Activated CD4-positive, CD25-positive, alpha-beta regulatory T cell treated with anti-CD3 and anti-CD28 coated beads, Interleukin-2, amount 50 U/mL, for 72 hours (primary cell): ENCODE measurements at places on chromosomes 2 and 18.

DNA sequence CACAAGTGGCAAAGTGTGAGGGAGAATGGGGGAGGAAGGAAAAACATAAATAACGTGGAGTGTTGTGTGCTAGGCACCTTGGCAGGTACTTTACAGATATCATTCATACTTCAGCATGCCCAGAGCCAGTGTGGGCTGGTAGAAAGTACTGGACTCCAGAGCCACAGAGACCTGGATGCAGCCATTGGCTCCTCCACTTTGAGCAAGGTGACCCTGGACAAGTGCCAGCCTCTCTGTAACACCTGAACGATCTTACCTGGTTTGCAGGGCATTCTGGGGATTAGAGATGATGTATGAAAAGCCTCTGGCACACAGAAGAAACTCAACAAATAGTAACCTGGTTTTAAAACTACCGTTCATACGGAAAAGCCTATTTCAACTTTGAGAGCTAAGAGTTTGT is 6.3 kb downstream of the LOXHD1 start:
- DNase-seq = no peak

GRCh38 chr18:11043694-11044093 is 105.7 kb downstream of the PIEZO2 start:
- no peak for DNase-seq

DNA sequence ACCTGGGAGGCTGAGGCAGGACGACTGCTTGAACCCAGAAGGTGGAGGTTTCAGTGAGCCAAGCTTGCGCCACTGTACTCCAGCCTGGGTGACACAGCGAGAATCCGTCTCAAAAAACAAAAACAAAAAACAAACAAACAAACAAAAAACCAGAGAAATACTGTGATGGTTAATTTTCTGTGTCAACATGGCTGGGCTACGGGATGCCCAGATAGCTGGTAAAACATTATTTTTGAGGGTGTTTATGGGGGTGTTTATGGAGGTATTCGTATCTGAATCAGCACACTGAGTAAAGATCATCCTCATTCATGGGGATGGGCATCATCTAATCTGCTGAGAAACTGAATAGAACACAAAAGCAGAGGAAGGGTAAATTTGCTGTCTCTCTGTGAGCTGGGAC is 40.8 kb upstream of the COX7A2L start:
- no peak for DNase-seq

DNA sequence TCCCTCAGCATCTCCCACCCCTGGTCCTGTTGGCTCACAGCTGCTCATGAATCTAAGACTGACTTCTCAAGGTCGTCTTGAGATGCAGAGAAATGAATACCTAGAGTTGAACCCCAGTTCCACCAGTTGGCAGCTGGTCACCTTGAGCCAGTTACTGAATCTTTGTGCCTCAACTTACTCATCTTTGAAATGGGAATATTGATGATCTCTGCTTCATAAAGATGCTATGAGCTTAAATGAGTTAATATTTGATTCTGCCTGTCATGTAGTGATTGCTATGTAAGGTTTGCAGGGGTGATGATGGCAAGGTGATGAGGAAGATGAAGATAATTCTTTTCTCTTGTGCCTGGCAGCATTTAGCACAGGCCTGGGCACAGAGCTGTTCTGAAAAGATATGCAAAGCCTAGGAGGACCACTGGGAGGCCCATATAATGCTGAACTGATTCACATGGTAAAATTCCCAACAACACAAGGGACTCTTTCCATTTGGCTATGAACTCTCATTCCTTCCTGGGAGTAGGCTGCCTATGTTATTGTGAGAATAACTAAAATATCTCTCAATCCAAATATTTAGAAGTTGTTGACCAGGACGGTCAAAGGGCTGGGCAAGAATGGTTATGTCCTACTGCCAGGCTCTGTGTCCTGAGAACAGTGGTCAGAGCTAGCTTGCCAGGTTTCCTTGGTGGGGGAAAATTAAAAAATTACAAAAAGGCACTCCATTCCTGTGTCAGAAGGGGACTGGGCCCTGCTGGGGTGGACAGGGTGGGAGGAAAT is 70.9 kb downstream of the APOB start:
- no peak for DNase-seq

DNA sequence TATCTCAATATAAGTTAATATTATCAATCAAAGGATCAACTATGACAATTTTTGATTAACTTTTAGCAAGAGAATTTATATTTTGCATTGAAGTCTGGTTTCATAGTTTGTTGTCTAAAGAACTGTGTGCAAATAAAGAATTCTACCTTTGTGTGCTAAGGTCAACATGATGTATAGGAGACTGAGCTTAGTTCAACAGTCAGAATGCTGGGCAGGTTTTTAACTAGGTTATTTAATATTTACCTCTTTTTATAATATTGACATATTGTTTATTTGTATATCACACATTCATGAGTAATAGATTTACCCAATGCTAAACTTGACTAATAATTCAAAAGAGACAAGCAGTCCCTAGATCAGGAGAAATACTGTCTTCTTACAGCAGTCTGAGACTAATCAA is 831.4 kb downstream of the DSC3 start:
- DNase-seq = no peak

GRCh38 chr2:238616681-238617080 is 190.0 kb downstream of the ASB1 start:
- DNase-seq = no peak

- no peak for DNase-seq
Measured at GRCh38 chr2:221494556-221494955, 77.5 kb downstream of the EPHA4 start.

- no peak for DNase-seq
Measured at GRCh38 chr2:21229302-21229701, 105.5 kb downstream of the TDRD15 start.

GRCh38 chr18:23970161-23971096 is 44.1 kb upstream of the TTC39C start:
- DNase-seq = no peak

GRCh38 chr2:152696476-152696875 is 20.8 kb downstream of the PRPF40A start:
- no peak for DNase-seq

GRCh38 chr18:22300665-22301636 is 116.8 kb downstream of the CTAGE1 start:
- DNase-seq = no peak

DNA sequence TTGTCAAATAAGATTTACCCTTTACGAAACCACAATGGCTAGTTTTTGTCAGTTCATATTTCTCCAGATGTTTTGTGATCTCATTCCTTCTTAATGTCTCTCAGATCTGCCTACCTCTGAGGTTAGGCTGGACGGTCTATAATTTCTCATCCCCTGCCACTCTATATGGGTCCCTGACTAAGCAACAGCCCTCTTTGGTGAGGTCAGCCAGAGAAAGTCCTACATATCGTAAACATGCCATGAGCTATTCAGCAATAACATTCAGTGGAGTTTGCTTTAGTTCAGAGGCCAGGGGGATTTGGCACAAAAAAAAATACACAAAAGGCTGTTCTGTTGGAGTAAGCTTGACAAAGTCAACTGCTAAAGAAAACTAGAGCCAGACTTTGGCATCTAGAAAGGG is 192.1 kb upstream of the NCKAP5 start:
- DNase-seq = no peak

- no peak for DNase-seq
Measured at GRCh38 chr2:101089419-101089818, 61.8 kb downstream of the TBC1D8 start.

DNA sequence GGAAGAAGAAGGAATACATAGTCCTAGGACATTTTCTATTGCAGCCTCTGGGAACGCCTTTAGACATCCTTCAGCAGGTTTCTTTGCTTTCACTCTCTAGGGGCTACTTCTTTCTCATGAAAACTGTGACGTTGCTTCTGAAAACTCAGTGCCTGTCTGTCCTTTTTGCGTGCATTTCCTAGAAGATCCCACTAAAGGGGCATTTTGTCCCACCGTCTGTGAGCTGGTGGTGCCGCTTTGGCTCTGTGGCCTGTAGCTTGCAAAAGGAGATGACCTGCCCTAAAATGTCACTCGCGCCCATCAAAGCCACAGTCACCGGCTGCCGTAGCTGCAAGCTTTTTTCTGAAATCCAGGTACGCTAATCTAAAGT is 579 bp downstream of the STAT4 start:
- no peak for DNase-seq

DNA sequence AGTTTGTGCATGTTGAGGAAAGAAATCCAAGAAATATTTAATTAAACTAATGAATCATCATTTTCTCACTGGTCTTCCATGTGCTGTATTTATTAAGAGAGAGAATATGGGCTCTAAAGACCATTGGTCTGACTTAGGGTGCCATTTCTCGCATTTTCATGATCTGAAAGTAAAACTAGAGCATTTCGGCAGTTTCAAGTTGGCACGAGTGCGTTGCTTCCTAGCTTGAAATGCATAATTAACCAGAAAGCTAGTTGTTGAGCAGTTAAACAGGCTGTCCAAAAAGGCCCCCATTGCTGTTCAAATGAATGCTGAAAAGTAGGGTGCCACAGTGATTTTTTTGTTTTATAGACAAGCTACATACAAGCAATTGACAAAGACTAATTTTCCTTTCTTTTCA is 47.4 kb downstream of the SLC8A1 start:
- no peak for DNase-seq

- no peak for DNase-seq
Measured at GRCh38 chr2:3476985-3477327, 42.4 kb downstream of the ADI1 start.

DNA sequence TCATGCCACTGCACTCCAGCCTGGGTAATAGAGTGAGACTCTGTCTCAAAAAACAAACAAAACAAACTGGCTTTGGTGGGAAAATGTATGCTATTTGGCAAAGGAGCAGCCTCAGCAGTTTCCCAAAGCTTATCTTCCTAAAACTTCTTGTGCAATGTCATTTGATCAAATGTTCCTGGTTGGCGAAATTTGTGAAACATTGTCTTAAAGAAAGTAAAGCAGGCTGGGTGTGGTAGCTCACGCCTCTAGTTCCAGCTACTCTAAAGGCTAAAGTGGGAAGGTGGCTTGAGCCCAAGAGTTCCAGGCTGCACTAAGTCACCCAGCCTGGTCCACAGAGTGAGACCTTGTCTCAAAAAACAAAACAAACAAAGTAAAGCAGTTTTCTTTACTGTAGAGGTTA is 17.3 kb upstream of the TAF4B start:
- no peak for DNase-seq

DNA sequence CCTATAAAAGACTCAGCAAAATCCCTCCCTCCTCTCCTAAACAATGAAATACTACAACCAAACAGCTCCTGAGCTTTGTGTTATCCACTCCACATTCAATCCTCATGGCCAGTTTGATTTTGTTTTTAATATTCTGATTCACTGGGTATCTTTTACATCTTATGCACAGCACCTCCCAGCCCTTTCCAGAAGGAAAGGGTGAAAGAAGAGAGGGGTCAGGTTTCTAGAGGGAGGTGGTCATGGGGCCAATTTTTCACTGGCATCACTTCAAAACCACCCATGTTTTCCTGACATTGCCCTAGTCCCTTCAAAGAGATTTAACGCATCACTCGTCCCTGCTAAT is 315.6 kb downstream of the LPIN1 start:
- DNase-seq = no peak

- DNase-seq = no peak
Measured at GRCh38 chr2:27353762-27354596, 2.6 kb downstream of the GTF3C2 start.

GRCh38 chr2:184530239-184530638 is 68.1 kb upstream of the ZNF804A start:
- no peak for DNase-seq

DNA sequence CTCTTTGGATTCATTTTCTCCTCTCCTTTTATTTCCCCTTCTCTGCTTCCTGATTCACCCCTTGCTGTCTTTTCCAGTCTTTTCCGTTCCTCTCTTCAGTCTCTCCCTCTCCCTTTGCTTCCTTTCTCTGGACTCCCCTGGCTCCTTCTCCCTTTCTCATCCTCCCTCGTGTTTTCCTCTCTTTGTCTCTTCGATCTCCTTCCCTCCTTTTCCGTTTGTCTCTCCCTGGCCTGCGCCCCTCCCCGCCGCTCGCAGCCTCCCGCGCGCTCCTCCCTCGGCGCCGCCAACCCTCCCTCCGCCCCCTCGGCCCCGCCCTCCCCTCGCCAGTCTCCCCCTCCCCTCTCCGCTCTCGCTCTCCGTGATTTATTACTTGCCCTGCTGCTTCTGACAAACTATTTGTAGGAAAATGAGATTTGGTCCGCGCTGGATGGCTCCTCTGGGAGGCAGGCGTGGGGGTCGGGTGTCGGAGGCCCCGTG is 46.0 kb upstream of the PAX8 start:
- DNase-seq = peak; percentile 40

DNA sequence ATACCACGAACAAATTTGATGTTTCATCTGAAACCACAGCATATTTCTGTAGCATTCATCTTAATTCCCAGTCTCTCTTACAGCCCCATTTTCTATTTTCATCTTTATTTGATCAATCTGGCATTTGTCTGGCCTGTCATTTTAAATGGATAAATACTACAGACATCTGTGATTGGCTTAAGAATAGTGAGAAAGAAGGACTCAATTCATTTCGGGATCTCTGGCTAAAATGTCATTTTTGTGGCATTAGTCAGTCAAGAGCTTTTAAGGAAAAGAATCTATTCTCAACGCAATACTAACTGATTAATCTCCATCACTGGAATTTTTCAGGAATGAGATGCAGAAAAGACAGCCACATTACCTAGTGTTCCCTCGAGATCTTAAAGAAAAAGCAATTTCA is 585.9 kb downstream of the IRS1 start:
- no peak for DNase-seq

DNA sequence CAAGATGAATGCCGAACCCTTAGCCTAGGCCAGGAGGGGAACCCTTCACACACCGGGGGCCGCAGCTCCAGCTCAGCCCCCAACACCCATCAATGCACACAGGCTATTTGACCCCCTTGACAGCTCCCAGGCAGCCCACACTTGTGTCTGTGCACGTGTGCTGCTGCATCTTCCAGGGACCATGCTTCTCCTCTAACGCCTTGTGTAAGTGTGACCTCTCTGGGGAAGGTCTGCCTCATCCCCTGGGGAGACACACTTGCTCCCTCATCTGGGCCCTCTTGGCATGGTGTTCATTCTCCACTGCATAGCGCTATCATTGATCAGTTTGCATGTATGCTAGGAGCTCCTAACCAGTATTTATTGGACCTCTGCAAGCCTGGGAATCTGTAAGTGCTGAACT is 120.0 kb upstream of the FHL2 start:
- no peak for DNase-seq
